ENCODE measurements at places on chromosomes 7 and 10. TPM values are rescaled to one million over a fixed set of nuclear protein-coding genes. Genes with fewer than 3 reads are reported as not detected.

DNA sequence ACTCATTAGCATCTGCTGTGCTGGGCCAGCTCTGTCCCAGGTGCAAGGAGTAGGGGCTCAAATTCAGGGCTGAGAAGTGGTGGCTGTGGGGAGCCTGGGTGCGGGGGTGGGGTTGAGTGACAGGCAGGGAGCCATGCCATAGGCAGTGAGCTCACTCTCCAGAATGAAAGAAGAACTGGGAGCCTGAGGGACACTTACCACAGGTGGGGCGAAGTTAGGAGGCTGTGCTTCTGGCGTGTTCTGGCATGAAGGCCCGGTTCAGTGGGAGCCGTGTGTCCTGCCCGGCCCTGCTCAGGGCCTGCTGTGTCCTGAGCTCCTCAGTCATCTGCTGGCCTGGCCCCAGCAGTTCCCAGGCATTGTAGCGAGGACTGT, 62.5 kb downstream of the MKI67 start:
- peak; percentile 75 for DNase-seq
- peaks cover 17% of the 10 kb centered on the region for H3K4me1 ChIP-seq
- H3K36me3 ChIP-seq, result no peaks in the 10 kb centered on the region
- no peak overlapping the region for H3K27ac ChIP-seq
- no peak overlapping the region for H3K4me3 ChIP-seq

Gene C7orf57
- 0.57 TPM for total RNA-seq

Gene FAM20C
- 33.5 TPM for total RNA-seq

DNA sequence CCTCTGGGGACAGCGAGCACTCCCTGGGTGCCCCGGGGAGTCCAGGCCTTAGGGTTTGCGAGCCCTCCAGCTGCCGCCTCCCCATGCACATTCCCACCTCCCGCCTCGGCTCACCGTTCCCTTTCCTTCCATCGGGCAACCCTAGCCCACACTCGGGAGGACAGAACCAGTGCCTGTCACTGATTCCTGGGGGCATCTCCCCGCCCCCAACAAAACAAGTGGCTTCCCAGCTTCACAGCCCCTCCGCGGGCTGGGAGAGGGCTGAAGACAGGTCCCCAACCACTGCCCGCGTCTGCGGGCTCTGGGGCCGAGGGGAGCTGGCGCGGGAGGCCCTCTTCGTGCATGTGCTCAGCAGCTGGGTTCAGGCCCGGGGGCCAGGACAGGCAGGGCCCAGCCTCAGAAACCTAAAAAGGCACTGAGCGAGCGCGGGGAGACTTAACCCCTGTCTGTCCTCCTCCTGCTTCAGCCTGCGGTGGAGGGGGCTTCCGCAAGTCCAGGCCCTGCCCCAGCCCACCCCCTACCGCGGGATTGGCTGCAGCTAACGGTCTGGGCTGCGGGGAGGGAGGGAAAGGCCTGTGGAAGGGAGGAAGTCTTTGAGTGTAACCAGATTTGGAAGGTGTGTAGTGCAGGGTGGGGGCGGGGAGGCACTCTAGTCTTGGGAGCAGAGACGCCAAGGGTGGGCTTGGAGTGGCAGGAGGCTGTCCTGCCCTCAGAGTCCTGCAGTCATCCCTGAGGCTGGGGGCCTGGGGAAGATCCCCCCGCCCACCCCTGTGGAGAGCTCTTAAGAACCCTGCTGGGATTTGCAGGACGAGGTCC, 1.2 kb downstream of the FLNC start:
- peaks cover 8% of the 10 kb centered on the region for H3K36me3 ChIP-seq
- DNase-seq, result peak; percentile 89
- peak overlapping the region; percentile 99 for H3K27ac ChIP-seq
- H3K4me3 ChIP-seq, result peak overlapping the region; percentile 80
- H3K27me3 ChIP-seq, result peaks cover 11% of the 10 kb centered on the region
- peaks cover 7% of the 10 kb centered on the region for H3K4me1 ChIP-seq

Gene GCK
- total RNA-seq, result 0.29 TPM

DNA sequence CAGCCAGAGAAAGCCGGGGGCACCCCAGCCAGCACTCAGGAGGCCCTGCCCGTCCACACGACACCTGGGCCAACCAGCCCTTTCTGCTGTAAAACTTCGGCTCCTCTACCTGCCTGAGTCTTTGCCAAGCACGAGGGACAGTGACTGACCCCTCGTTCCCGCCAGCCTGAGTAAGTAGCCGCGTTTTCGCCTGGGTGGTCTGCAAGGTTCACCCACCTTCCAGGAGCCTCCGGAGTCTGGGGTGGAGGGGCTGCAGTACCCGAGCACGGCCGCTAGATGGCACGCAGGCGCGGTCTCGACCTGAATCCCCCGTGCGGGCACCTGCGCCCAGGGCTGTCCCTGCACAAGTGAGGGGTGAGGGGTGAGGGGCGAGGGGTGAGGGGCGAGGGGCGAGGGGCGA, 192.7 kb downstream of the PTPRN2 start:
- H3K27me3 ChIP-seq, result no peaks in the 10 kb centered on the region
- H3K36me3 ChIP-seq, result no peaks in the 10 kb centered on the region
- H3K4me1 ChIP-seq, result no peaks in the 10 kb centered on the region
- peak; percentile 89 for DNase-seq
- H3K27ac ChIP-seq, result no peak overlapping the region

Data from endodermal cell (in vitro differentiated cells).